ENCODE measurements at places on chromosomes 2 and 18.

DNA sequence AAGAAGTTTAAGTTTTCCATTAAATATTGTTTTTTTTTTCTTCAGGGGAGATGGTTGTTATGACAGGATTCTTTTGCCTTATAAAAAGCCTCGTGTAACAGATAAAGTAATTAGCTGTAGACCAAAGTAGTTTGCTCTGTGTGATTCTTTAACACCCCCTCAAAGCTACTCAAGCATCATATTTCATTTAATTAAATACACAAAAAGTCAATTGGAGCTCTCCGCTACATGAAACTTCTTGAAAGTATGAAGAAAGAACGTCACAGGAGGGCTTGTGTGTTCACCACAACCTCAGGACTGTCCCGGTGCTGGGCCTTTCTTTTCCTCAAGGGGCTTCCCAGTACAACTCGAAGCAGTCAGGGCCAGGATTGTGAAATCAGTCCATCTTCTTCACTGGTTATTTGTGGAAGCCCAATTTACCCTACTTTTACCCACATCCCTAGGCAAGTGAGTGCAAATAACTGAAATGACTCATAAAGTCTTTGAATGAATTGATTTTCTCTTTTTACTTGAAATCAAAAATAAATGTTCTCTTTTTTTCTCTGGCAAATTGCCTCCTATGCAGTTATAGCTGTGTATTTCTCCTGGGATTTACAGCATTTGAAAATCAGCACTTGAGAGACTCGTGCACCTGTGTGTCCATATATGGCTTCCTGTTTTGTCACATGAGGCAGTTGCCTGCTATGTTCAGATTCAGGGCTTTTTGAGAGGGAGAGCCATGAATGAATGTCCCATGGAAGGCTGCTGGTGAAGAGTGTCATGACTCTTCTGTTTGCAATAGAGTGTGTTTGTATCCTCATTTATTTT lies 48.6 kb downstream of the LINC00305 start:
- no peak for DNase-seq

GRCh38 chr2:236568068-236568921 lies 1.3 kb upstream of the ACKR3 start:
- no peak for DNase-seq

DNA sequence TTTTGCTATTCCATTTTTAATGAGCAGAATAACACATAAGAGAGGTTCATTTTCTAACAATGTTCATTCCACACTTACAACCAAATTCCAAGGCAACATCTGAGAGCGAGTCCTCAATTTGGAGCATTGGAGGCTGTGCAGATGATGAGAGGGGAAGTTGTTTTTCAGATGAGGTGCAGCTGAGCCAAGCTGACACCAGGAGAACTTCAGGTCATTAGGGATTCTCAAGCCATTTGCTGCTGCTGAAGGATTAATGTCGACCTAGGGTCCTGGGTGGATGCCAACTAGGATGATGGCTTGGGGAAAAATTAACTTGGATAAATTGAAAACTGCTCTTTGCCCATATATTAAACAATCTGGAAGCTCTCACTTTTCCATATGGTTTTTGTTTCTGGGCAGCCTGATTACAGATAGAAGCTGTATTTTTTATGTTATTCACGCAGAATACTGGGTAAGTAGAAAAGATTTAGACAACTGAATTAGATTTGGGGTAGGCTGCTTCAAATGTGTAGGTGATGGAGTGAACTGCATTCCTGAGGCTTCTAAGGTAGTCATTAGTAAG lies 206.4 kb upstream of the SLC39A10 start:
- no peak for DNase-seq

DNA sequence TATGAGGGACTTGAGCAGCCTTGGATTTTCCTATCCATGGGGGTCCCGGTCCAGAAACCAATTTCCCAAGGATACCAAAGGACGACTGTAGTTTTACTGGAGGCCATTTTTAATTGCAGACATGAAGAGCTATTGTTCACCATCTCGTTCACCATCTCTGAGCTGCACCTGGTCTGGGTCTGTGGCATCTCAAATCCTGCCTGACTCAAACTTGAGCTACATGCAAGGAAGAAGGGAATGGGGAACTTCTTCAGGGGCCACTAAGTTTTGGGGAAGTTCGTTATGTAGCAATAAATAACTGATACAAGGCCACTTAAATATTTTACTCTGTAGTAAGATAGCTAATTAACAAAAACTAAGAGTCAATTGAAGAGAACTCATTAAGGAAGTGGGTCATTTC lies 2.1 kb upstream of the SMCHD1 start:
- DNase-seq, result no peak

DNA sequence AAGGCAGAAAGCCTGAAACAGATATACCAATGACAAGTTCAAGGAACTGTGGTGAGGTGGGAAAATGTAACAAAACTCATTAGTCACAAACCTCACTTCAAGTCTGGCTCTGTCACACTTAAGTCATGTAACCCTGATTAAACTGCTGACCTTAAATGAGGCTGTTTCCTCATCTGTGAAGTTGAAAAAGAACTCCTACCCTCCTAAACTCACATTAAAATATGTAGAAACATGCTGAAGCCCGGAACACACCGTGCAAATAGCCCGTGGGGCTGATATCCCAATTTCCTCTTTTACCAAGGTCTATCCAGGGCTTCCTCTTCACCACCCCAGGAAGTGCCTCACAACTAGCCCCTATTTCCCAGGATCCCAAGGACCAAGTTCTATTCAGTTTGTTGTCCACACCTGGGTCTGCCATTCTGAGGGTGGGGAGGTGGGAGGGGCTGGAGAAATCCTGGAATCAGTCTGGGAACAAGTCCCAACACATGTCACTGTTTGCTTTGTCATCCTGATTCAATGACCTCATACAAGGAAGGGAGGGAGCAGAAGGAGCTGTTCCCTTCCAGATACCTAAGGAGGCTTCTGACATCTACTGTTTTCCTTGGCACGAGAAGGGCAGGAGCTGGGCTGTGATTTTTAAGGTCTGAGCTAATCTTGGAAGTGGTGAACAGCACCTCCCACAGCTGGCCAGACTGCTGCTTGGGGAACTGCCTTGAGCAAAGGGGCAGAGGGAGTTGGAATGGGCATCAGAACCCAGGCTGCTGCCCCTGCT lies 42.3 kb downstream of the SLC4A1AP start:
- no peak for DNase-seq

DNA sequence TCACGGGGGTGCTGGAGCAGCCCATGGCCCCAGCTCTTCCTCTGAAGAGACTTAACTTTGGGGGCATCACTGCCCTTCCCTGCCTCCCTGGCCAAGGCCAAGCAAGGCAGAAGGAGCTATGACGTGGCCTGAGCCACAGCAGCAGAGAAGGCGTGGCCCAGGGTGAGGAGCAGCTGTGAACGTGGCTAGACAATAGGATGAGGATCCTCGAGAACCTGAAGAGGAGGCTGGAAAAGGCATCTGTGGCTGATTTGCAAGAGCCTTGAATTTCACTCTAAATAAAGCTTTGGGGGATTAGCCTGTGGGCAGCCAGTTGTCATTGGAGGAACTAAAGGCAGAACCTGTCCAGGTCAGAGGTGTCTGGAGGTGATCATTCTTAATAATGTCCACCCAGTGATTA lies 652.9 kb upstream of the ID2 start:
- no peak for DNase-seq

GRCh38 chr2:6109831-6110230 lies 417.6 kb downstream of the SOX11 start:
- no peak for DNase-seq

GRCh38 chr2:142951190-142952007 lies 73.9 kb downstream of the KYNU start:
- DNase-seq, result no peak

DNA sequence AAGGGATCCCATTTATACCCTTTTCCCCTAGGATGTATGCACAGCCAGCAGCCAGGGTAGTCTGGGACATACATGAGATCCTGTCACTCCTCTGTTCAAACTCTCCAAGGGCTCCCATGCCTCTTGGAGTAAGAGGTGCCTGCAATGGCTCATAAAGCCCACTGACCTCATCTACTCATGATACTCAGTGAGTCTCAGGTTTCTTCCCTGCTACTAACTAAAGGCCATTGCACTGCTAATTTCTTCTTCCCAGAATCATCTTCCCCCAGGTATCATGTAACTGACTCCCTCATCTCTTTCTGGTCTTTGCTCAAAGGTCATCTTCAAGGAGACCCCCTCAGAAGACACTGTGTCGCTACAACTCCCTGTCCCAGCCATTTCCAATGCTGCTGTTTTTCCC lies 68.2 kb downstream of the CCBE1 start:
- no peak for DNase-seq

DNA sequence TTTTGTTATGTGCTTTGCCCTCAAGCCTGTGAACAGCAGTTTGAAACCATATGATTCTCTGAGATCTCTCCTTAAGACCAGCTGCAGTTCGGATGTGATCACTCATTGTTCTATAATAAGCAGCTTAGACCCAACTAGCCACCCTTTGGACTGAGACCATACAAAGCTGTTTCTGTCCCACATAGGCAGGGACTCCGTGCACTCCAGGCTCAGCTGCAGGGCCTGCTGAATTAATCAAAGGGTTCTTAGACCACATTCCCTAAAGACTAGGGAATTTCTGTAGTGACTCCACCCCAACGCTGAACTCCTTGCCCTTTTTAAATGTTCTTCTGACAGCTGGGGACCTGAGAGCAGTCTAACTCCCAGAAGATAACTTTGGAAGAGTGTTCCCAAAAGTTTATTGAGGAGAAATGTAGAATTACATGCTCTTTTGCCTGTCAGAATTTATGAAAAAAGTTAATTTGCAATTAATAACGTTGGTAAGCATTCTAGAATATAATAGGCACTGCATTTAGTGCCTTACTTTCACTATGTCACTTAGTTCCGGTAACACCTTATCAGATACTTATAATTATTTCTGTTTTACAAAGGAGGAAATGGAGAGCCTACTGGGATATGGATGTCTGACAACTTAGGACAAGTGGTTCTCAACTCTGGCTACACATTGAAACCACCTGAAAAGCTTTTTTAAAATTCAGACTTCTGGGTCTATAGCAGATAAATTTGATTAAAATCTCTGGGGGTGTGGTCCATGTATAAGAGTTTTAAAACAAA lies 42.3 kb downstream of the GULP1 start:
- no peak for DNase-seq

- DNase-seq, result no peak
Measured at GRCh38 chr2:201126308-201127151, 10.6 kb downstream of the CFLAR start.

- no peak for DNase-seq
Measured at GRCh38 chr2:47003641-47004427, 88.2 kb upstream of the MCFD2 start.

DNA sequence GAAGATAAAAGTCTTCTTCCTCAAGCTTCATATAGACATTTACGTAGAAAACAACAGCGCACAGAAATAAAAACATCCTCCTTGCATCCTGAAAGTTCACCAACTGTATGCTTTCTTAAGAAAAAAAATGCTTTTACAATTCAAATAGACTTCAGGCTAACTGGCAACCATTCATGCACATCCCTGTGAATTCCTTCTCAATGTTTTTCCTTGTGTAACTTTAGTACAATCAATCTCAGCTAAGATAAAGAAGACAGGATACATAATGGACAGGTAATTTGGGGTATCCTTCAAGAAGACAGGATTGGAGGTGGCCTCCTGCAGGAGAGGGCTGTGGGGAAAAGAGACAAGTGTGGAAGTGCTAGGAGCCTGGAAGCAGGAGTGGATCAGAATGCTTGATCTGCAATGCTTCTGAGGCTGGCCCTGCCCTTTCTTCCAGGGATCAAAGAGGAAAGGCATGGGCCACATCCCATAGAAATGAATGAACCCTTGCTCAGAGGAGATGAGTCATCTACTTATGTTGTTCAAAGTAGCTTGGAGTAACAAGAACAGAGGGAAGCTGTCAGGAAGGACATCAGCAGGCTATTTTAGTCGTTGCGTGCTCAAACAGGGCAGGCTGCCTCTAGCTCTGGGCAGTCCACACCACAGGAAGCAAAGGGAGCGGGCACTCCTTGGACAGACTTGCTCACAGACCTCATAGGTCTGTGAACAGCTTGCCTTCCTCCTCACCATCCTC lies 126.6 kb downstream of the TMEM131 start:
- no peak for DNase-seq

DNA sequence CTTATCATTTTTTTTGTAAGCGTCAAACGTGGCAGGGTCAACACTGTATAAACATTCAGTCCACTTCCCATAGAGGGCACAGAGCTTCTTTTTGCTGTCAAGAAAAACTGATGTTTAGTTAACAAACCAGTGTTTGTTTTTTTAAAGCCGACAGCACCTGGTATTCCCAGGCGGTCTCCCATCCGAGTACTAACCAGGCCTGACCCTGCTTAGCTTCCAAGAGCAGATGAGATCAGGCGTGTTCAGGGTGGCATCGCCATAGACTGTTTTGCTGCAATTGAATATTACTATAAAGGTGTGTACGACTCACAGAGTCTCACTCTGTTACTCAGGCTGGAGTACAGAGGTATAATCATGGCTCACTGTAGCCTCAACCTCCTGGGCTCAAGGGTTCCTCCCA lies 31.5 kb downstream of the CABYR start:
- DNase-seq, result no peak

GRCh38 chr2:27727257-27727656 lies 44.3 kb upstream of the MRPL33 start:
- DNase-seq, result no peak

GRCh38 chr2:79855264-79856006 lies 342.6 kb downstream of the CTNNA2 start:
- DNase-seq, result no peak

- DNase-seq, result no peak
Measured at GRCh38 chr2:31525876-31526275, 54.9 kb downstream of the SRD5A2 start.

GRCh38 chr18:41899535-41899934 lies 55.5 kb upstream of the PIK3C3 start:
- no peak for DNase-seq

- DNase-seq, result no peak
Measured at GRCh38 chr2:1557467-1557820, 144.2 kb downstream of the TPO start.

DNA sequence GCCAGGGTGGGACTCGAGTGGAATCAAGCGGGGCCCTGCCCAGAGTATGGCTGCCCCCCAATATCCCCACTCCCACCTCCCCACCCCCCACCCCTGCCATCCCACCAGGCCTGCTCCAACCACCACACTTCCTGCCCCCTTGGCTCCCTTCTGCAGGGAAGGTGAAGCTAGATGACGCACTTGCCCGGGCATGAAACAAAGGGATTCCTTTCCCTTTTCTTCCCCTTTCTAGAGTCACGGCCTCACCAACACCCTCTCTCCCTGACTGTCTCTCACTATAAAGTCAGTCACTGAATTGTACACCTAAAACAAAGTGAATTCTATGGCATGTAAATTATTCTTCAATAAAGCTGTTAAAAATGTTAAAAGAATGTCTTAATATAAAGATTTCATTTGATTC lies 16.0 kb downstream of the ZBTB7C start:
- DNase-seq, result no peak

- no peak for DNase-seq
Measured at GRCh38 chr2:110929528-110929927, 191.2 kb upstream of the BCL2L11 start.

Data from T follicular helper cell (primary cell).